GM12892 (cell line): ENCODE measurements at places on chromosomes 12 and 14.

- DNase-seq: no peak
Observed at GRCh38 chr14:42045383-42045782, 438.7 kb downstream of the LRFN5 start.

GRCh38 chr12:26331960-26332359 is 136.6 kb downstream of the SSPN start:
- no peak for DNase-seq

DNA sequence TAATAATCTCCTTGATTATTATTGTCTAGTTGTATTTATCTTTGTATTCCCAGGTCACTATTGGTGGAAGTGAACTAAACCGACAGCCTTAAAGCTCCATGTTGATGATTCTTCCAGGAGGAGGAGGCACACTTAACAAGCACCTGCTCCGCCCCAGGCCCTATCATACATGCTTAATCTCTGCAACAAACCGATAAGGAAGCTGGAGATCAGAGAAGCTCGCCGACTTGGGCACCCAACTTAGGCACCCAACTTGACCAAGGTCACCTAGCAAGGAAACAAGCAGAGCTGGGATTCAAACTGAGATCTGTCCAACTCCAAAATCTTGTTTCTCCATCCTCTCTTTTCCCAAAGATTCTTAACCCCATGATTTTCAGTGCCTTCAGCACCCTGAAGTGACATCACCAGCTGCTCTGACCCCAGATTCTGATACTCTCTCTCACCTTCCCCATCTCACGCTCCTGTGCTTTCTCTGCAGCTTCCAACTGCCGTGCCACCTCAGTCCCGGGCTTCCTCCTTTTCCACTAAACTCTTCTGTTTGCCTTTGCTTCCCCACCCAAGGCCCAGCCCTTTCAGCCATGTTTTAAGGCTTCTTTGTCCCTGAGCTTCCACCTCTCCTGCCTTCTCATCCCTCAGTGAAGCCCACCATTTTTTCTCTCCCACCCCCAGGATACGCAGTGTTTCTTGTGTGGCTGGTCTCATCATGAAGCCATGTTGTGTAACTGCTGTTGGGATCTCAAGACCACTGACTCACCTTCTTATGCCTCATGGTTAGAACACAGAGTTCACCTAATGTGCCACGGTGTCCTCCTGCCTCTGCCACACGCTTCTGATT is 6.6 kb upstream of the KRT18 start:
- no peak for DNase-seq

- DNase-seq: no peak
Observed at GRCh38 chr12:82973592-82973991, 286.9 kb downstream of the TMTC2 start.

- no peak for DNase-seq
Observed at GRCh38 chr12:12794686-12795085, 9.2 kb downstream of the APOLD1 start.

- DNase-seq: no peak
Observed at GRCh38 chr14:73739174-73739898, 25.2 kb upstream of the PNMA1 start.

- no peak for DNase-seq
Observed at GRCh38 chr14:38882533-38882932, 220.5 kb downstream of the SEC23A start.

DNA sequence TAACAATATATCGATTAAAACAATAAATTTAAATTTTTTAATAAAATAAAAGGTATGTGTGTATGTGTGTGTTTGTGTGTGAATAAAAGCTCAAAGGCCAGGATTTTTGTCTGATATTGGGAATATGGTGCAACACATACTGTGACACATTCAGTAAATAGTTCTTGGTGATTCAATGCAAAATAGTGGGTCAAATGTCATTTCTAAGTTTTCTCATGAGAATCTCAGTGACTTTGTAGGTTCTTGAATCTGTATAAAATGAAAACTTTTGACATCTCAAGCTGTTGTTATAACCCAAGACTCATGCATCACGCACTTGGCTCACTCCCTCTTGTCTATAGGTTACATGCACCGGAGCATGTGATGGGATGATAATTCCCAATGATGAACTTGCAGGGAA is 16.2 kb upstream of the MED6 start:
- DNase-seq: no peak

DNA sequence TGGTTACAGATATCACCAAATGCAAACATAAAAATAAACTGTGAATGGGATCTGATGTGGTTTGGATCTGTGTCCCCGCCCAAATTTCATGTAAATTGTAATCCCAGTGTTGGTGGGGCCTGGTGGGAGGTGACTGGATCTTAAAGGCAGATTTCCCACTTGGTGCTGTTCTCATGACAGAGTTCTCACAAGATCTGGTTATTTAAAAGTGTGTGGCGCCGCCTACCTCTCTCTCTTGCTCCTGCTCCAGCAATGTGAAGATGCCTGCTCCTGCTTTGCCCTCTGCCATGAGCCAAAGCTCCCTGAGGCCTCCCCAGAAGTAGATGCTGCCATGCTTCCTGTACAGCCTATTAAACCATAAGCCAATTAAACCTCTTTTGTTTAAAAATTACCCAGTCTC is 47.8 kb downstream of the SLC25A21 start:
- DNase-seq: no peak

DNA sequence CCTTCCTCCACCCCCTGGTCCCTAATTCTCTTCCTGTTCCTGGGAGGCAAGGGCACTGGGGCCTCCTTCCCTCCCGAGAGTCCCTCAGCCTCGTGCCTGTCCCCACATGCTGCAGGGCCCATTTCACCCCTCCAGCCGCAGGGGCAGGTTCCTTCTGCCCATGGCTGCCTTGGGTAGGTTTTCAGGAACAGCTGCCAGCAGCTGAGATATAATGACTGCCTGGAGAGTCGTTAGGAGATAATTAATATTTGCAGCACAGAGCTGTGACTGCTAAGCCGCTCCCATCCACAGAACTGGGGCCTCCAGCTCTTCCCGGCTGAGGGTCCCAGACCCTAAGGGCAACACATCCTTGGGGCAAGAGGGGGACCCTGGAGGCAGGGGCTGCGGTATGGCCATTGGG is 211.9 kb upstream of the LHX5 start:
- DNase-seq: no peak

DNA sequence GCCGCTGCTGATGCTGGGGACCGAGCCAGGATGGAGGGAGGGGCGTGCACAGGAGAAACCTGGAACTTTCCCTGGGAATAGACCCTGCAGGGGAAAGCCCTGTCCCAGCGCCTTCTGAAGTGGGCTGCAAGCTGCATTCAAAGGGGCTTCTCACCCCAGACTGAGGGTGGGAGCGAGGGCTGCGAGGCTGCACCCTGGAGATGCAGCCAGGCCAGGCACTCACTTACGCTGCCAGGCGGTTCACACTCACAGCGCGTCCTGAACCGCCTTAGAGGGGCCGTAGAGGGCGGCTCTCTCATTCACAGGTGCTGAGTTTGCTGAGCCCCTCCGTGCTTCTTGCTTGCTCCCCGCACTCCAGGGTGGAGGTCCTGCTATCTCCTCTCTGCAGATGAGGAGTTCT is 208.5 kb upstream of the C14orf180 start:
- DNase-seq: no peak

GRCh38 chr12:119758722-119759121 is 90.8 kb downstream of the PRKAB1 start:
- no peak for DNase-seq

DNA sequence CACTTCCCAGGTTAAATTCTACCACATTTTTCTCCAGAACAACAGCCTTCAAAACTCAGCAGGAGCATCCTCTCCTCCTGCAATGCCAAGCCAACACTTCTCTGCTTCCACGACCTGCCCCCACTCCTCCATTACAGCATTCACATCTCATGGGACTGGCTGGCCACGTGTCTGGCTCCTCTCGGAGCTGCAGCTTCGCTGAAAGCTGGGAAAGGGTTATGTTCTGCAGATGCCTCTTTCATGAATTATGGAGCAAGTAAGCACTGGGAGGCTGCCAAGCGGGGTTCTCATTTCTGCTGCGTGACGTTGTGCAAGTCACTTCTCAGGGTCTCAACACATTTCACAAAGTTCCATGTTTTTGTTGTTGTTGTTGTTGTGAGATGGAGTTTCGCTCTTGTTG is 142.2 kb upstream of the RFLNA start:
- DNase-seq: no peak

GRCh38 chr12:104888892-104889291 is 69.2 kb downstream of the SLC41A2 start:
- no peak for DNase-seq

DNA sequence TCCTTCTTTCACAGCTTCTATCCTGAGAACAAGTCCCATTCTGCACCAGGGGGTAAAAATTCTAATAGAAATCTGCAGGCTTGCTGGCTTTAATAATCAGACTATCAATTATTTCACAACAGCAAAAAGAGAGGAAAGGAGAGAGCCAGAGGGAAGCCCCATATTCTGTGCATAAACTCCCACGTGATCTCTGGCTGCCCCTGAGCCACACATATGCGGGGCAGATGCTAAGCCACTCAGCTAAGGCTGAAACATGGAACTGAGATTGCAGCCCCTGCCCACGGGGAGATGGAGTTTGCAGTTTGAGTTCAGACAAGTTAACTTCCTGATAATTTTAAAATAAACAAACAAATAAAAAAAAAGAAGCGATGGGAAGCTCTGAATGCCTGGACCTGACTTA is 254.4 kb upstream of the CCDC196 start:
- DNase-seq: no peak

- DNase-seq: no peak
Observed at GRCh38 chr12:22190-22529, 44.4 kb upstream of the IQSEC3 start.

DNA sequence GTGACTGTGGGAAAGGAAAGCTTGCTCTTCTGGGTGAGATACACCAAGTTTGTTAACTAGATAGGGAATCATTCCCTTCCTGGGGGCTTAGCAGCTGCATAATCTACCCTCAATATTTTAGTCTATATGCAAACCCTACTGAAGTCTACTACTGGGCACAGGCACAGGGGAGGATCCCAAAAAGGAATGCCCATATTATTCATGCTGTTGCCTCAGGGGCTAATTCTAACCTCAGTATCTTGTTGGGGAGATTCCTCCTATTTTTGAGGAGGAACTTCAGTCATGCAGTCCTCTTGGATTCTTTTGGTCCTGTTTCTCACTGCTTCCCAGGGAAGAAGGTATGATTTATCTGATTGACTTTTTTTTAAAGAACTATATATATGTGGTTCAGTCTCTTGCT is 58.9 kb upstream of the ANKS1B start:
- DNase-seq: no peak

GRCh38 chr12:96150442-96150841 is 43.7 kb upstream of the ELK3 start:
- DNase-seq: no peak

DNA sequence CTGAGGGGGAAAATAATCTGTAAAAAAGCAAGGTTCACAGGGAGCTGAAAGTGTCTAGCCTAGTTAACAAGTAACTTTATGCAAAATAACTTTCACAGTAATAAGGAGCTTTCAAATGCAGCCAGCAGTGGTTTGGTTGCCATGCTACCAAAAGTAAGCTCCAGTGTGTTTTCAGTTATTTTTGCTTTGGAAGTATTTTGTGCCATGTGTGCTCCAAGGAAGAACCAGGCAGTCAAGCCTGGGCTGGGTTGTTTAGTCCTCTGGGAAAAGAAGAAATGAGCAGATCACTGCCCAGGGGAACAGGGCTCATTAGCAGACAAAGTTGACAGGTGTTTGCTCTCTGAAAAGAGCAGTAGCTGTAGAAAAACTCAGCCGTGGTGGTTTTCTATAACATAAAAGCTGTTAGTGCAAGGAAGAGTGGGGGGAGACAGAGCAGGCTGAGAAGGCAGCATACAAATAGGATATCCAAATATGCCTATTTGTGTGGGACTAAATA is 92.8 kb upstream of the TMTC2 start:
- no peak for DNase-seq

DNA sequence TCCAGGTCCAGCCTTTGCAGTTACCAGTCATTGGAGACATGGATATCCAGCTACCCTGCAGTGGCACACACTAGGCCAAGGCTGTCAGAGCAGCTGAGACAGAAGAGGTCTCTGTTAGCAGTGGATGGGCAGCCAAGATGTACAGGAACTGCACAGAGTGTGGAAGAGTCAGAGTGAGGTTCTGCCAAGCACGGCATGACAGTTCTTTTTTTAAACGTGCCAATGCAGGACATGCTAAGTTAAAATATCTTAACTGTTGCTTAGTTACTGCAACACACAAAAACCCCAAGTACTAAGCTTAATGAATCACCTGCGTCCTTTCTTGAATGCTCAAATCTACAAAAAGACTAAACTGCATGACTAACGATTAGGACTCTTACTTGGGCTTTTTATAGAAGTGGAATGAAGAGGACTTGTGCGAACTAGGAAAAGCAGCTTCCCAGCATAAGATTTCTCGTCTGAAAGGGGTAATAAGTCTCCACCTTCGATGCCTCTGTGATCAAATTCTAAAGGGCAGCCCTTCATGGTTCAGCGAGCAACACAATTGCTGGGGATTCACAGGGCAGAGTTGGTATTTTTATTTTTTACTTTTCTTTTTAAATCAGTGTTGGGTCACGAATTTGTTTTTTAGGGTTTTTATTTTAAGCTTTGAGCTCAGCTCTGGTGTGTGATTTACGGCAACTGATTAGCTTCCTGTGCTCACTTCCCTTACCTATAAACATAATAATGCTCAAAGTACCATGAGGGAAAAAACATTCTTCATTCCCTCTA is 20.6 kb downstream of the MAPK1IP1L start:
- no peak for DNase-seq

- DNase-seq: peak; percentile 79
Observed at GRCh38 chr14:76352639-76353281, 23.2 kb upstream of the ESRRB start.
